Renal pelvis (tissue), 12 donors: ENCODE measurements at places on chromosomes 13 and 19. TPM values are rescaled to one million over a fixed set of nuclear protein-coding genes. Genes with fewer than 3 reads are reported as not detected.

Gene IGSF23
- polyA plus RNA-seq = 1.3 TPM

Gene ZNF470
- 10.6 TPM for polyA plus RNA-seq

Gene PRTN3
- 1.2 TPM for polyA plus RNA-seq

Gene RFXAP
- polyA plus RNA-seq = 14.8 TPM

Gene RGL3
- polyA plus RNA-seq = 67.6 TPM

Gene FPR2
- polyA plus RNA-seq = 0.15 TPM

Gene NUFIP1
- 11.7 TPM for polyA plus RNA-seq

Gene ZNF506
- polyA plus RNA-seq = 41.0 TPM

Gene KLK8
- 1.8 TPM for polyA plus RNA-seq

Gene LMTK3
- polyA plus RNA-seq = 3.5 TPM

Gene RAB3D
- polyA plus RNA-seq = 17.3 TPM

Gene KL
- 45.8 TPM for polyA plus RNA-seq

Gene ZIC2
- polyA plus RNA-seq = 0.29 TPM

Gene NLRP11
- 0.27 TPM for polyA plus RNA-seq

Gene IL11
- 2.0 TPM for polyA plus RNA-seq

Gene MOB3A
- 26.6 TPM for polyA plus RNA-seq

Gene TMEM255B
- 8.4 TPM for polyA plus RNA-seq

Gene SIGLEC14
- 0.92 TPM for polyA plus RNA-seq

Gene IGFL1
- polyA plus RNA-seq = not detected

Gene FFAR3
- not detected for polyA plus RNA-seq

Gene WASF3
- polyA plus RNA-seq = 41.4 TPM

Gene MIDN
- 66.2 TPM for polyA plus RNA-seq

Gene F10
- 23.6 TPM for polyA plus RNA-seq

Gene GAPDHS
- not detected for polyA plus RNA-seq

Gene COG3
- polyA plus RNA-seq = 34.7 TPM

Gene CGB7
- 0.74 TPM for polyA plus RNA-seq

Gene CACNA1A
- polyA plus RNA-seq = 2.9 TPM

Gene ZNF121
- polyA plus RNA-seq = 14.4 TPM

Gene SYNE4
- polyA plus RNA-seq = 17.5 TPM

Gene LRRC63
- polyA plus RNA-seq = 0.14 TPM

Gene BORA
- 9.1 TPM for polyA plus RNA-seq

Gene CNOT3
- polyA plus RNA-seq = 69.8 TPM

Gene PGPEP1
- polyA plus RNA-seq = 21.3 TPM

Gene NTF4
- 3.2 TPM for polyA plus RNA-seq

Gene SHISA7
- polyA plus RNA-seq = 0.26 TPM

Gene RFPL4AL1
- polyA plus RNA-seq = not detected

Gene MZF1
- polyA plus RNA-seq = 54.2 TPM

Gene TLE2
- 48.7 TPM for polyA plus RNA-seq

Gene ZNF20
- 7.8 TPM for polyA plus RNA-seq

Gene LRP3
- 31.7 TPM for polyA plus RNA-seq

Gene ZNF534
- polyA plus RNA-seq = 0.43 TPM

Gene NXNL1
- polyA plus RNA-seq = not detected

Gene DIAPH3
- polyA plus RNA-seq = 11.5 TPM

Gene VSTM2B
- polyA plus RNA-seq = 0.68 TPM

Gene ANKLE1
- polyA plus RNA-seq = 1.9 TPM

Gene JAK3
- polyA plus RNA-seq = 3.2 TPM

Gene CLDN10
- polyA plus RNA-seq = 100 TPM
